Occipital lobe (tissue), 3 donors: ENCODE measurements at places on chromosomes 1 and 21.

DNA sequence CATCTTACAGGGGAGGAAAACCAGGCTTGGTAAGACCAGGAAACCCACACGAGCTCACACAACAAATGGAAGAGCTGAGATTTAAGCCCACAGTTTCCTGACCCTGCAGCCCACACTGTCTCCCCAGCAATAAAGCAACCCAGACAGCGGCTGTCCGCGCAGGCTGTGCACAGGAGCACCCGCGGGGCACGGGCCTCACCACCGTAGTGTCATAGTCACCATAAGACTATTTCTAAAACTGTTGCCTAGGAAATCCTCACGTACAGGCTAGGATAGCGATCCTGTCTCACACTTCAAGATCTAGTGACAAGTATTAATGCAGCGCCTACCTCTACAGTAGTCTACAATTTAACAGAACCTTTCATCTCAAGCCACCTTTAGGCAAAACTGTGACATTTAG lies 54.0 kb upstream of the SYT6 start:
- DNase-seq = no peak

DNA sequence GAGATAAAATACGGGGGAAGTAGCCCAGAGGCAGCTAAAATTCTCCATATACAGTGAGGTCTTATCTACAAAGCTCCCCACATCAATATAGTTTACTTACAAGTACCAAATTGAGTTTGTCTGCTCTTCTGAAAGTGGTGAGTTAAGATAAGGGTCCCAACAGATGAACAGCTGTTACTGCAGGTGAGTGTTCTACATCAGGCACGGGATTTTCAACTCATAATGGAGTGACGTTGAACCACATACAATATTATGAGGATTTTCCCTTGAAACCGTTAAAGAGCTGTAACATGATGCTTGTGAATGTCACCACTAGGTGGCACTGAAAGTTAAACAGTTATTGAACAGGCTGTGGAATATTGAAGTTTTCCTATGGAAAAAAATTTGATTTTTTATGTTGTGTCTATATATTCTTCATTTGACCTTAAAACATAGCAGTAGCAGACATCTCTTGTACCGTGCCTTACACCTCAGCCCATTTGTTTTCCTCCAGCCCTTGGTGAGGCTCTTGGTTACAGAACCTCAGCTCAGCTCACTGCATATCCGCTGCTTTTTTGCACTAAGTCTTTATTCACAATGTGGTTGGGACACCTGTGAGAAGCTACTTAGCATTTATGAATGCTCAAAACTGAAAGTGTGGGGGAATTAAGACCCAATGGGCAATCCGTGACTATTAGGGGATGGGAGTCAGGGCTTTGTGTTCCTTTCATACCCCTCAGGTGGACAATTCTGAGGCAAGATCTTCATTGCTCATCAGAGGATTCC lies 23.2 kb downstream of the CD1D start:
- DNase-seq = no peak

DNA sequence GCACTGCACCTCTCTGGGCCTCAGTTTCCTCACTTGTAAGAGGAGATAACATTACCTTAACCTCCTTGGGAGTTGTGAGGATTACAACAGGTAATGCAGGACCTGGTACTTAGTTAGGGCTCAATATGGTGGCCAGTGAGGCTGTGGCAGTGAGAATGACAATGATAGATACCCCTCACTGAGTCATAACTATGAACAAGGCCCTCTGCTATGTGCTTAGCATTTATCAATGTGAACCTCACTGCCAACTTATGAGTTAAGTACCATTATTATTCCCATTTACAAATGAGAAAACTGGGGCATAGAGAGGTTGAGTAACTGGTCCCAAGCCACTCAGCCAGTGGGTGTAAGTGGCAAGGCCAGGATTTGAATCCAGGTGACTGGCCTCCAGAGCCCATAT lies 64.4 kb downstream of the HMGB4 start:
- no peak for DNase-seq

DNA sequence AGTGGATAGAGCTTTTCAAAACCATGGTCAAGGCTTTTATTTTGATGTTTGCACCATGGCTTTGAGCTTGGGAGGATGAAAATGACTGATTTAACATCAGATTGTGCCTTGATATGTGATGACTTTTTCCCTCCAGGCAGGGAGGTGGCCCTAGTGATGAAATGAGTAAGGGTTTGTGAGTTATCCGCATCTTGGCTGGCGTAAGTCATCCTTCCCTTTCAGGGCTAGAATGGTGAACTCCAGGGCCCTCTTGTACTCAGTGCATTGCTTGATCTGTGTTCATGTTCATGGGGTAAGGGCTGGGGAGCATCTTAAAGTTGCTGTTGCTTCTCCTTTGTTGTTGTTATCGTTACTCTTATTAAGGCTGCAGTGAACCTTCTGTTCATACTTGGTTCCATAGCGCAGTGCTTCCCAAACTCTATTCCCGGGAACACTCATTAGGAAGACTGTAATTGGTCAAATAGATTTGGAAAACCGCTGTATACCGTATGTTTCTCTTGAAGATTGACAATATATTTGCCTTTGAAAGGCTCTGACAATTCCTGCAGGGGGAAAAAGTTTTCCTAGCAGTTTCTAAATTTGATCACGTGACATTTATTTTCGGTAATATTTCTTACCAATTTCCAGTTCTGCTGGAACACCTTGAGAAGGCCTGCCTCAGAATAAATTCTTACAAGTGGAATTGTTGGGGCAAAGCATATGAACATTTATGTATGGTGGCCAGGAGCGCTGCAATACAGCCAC lies 23.1 kb downstream of the GPR137B start:
- no peak for DNase-seq

- no peak for DNase-seq
These were observed 10.0 kb downstream of the LAMC1 start for GRCh38 chr1:183033205-183033604.

DNA sequence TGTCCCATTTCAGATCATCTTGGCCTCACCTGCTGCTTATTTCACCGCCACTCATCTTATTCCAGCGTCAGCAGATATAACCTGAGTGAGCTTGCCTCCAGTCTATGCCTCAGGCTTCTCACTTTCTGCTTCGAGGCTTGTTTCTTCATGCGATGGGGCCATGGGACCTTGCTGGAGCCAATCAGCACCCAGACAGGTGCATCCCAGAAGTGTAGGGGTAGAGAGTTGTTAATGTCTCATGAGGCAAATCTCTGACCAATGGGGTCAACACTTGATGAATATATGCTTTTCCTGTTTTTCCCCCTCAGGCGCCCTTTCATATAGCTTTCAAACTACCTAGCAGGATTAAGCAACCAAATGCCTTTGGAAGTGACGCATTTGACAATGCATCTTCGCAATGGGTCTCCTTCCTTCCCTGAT lies 935 bp upstream of the YIPF1 start:
- DNase-seq = no peak

GRCh38 chr1:36341626-36342320 lies 18.3 kb upstream of the EVA1B start:
- DNase-seq = no peak

- no peak for DNase-seq
These were observed 70.0 kb downstream of the APP start for GRCh38 chr21:26100573-26100972.

DNA sequence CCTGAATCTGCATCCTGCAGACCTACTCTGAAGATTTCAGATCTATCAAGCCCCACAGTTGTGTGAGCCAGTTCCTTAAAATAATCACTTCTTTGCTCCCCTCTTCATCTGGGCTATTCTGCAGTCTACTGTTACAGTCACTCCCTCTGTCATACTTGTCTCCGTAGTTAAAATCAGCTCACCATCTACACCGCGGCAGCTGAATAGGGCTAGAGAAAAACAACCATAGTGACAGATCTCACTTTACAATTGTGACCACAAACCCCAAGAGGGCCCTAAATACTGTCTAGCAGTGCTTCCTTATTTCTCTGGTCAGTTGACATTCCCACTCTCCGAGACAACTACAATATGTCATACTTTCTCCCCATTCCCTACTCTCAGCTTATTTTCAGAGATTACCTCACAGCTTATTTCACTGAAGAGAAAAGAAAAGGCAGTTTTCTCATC lies 12.9 kb downstream of the DESI2 start:
- no peak for DNase-seq

GRCh38 chr1:38502758-38503157 lies 356.8 kb downstream of the RRAGC start:
- DNase-seq = no peak

GRCh38 chr1:183318433-183318832 lies 99.7 kb downstream of the NMNAT2 start:
- DNase-seq = no peak

GRCh38 chr1:178531887-178532286 lies 19.0 kb downstream of the TEX35 start:
- no peak for DNase-seq

DNA sequence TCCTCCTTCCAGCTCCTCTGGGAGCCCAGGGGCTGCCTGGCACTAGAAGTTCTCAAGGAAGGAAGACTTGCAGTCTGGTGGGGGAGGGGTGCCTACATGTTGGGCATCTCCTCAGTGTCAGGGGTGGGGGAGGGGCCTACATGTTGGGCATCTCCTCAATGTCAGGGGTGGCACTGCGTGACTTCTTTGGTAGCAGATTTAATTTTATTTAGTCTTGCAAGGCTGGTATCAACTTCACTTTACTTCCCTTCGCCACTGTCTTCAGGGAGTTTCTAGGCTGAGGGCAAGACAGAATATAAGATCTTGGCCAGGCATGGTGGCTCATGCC lies 18.5 kb downstream of the ADORA1 start:
- DNase-seq = no peak

DNA sequence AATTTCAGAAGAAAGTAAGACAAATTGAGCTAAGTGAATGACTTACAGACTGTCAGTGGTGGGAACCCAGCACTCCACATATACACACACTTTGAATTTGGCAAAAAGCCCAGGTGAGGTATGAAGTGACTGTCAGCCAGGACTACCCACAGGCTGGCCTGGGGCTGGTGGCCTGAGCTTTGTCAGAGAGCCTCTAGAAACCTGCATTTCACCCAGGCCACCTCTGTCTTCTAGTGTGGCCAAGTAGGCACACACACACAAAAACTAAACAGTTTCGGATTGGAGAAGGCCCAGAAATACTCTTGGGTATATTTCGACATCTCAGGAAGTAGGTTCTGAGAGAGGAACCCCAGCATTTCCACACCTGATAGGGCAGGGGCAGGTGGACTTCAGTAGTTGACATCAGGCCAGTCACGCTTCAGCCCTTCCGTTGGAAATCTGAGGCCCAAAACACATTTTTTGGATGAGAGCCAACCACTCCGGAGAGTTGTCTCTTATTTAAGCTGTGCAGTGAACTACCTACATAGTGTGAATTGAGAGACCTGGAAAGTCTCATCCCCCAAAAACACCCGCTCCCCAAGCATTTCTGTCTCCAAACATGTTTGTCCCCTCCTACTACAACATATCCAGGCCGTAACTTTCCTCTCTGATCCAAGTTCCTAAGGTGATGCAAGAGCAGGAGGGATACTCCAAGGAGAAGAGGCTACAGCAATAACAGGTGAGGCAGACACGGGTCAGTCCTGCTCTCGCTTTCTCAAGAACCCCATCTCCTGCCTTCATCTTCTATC lies 167.2 kb upstream of the PROX1 start:
- DNase-seq = no peak

GRCh38 chr1:43381612-43382011 lies 8.0 kb downstream of the MED8 start:
- DNase-seq = no peak
